ENCODE measurements at places on chromosomes 1 and 21. TPM values are rescaled to one million over a fixed set of nuclear protein-coding genes. Genes with fewer than 3 reads are reported as not detected.
A peak's percentile ranks its signal among the peaks of the same experiment; 100 is the strongest.

DNA sequence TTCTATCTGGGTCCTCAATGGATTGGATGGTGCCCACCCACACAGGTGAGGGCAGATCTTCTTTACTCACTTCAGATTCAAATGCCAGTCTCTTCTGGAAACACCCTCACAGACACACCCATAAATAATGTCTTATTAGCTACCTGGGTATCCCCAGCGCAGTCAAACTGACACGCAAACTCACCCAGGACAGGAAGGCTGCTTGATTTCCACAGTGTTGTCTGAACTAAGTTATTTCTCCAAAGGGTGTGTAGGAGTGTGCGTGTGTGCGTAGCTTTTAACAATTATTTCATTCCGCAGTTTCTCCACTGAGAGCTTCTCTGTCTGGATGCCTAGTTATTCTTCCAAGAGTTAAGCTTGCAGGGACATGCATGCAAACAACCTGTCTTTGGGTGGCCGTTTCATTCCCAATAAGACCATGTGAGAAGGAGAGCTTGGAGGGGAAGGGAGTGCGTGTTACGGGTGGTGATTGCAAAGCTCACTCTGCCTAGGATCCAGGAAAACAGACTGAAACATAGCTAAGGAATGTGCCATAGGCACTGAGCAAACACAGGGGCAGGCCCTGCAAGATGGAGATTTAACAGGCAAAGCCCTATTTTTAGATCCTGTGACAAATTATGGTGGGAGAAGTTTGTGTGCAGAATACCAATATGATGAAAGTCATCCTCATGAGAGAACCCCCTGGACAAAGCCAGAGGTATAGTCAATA is 269.7 kb downstream of the DYRK1A start:
- no peak for DNase-seq

TCP10L gene
- polyA plus RNA-seq: 0.64 TPM

NBPF20 gene
- polyA plus RNA-seq: 2.3 TPM

DNA sequence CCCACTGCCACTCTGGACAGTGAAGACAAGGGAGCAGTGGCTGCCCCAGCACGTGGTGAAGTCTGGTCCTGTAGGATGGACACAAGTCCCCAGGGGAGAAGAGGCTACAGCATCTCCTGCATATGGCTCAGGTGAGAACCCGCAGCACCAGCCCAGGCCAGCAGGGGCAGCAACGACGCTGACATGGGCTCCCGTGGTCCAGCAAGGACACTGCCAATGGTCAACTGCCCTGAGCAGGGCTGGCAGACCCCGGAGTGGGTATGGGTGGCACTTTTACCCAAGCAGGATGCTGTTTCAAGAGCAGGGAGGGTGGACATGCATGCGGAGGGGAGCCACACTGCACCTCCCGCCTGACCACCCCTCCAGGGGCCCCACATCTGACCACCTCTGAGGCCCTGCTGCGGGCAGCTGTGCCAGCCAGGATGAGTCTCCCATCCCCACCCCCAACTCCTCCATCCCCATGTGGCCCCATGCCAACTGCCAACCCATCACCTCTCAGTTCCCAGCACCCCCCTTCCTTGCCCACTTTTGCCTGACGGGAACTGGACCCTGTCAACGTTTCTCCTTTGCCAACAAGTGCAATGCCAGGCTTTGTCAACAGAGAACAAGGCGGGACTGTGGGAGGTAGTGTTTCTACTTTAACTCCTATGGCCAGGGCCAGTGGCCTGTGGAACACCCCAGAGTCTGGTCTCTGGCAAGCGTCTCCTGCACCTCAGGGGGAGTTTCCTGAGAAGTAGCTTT is 8.6 kb downstream of the MORN1 start:
- DNase-seq: no peak

DNA sequence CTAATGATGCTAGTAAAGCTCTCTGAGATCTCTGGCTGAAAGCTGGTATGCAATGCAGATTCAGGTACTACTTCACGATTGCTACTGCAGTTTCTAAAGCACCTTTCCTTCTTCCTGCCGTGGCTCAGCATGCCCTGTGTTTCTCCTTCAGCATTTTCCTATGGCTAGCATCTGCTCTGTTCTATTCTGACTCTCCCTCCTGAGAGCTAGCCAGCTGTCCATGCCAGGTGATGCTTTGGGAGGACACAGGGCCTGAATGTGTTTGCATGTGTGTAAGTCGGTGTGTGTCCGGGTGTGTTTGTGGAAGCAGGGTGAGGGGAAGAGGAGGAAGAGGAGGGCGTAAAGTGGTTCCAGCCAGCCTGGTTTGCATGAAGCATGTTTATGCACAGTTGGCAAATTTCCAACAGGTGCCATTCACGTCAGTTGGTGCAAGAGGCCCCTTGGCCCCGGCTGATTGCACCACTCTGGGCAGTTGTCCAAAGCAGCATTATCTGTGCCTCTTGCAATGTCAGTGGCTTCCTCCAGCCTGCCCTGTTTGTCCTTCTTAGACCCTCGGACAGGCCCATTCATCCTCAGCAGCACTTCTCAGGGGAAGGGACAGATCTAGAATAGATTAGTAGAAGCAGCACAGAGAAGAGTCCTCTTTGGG is 433.3 kb downstream of the DISC1 start:
- DNase-seq: no peak

DNA sequence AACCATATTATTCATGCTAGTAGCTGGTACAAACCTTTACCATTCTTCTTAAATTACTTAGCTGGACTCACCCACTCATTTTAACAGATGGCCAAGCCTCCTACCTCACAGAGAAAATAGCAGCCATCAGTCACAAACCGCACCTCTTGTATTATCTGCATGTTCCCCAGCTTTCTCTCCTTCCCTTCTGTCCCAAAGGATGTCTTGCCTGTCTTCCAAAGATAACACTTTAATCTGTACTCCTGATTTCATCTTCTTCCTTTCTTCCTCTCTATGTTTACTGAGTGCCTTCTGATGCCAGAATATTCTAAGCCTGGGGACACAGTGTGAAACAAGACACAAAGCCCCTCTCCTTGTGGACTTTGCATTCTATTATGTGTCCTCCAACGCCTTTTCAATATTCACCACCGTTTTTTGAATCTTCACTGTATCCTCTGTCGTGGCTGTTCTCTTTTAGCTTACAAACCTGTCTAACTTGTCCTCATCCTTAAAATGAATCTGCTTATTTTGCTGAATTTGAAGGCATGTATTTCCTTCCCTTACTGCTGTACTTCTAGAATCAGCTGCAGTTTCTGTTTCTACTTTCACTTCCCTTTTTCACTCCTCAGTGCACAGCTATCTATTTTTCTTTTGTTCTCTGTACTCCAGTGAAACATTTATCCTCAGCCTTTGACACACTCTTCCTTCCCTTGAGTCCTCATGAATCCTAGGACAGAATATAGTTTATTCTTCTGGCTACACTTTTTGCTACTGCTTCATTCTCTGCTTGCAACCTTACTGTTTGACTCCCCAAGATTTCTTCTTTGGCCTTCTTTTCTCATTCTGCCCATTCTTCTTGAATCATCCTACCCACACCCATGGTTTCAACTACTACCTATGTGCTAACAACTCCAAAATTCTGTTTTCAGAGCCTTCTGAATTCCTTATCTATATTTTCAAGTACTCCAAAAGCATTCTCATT is 216.9 kb upstream of the SAMSN1 start:
- no peak for DNase-seq

TUFT1 gene
- 6.8 TPM for polyA plus RNA-seq

DNA sequence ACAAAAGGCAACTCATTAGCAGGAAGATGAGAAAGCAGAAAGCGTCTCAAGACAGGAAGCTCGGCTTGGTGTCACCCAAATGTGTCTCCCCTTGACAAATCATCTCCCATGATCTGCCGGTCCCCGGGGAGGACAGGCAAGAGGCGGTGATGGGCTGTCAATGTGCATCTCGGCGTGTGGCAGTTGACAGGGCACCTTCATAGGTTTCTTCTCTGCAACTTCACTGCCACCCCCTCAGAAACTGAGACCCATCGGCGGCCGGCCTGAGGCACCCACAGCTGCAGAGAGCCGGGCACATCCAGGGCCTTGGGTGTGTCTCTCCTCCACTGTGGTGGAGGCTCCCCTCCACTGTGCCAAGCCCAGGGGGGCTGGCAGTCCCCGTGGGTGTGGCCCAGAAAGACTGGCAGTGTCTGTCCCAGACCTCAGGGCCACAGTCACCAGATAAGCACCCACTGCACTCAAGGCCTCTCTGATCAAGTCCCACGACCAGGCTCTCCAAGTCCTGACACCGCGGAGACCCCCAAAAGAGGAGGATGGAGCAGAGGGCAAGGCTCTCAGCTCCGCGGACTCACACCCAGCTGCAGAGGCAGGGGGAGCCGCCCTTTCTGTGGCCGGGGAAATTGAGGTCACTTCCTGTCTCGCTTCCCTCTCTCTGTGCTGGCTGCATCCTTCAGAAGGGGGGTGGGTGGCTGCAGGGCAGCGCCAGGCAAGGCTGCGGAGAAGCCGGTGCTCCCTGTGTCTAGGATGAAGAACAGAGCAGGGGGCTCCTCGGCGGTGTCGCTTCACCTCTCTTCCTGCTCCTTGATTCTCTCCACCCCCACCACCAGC is 39.6 kb upstream of the LBR start:
- no peak for DNase-seq

- DNase-seq: no peak
Measured at GRCh38 chr1:186819126-186819525, 9.6 kb upstream of the PLA2G4A start.

- no peak for DNase-seq
Measured at GRCh38 chr1:201739492-201740085, 89.4 kb upstream of the IPO9 start.

- no peak for DNase-seq
Measured at GRCh38 chr1:248755517-248755916, at the start of gene LYPD8. Gene LYPD8 (minus strand): TSS chr1:248755759. CDS start chr1:248751081, 4,678 bp downstream.

GRCh38 chr1:209823143-209824041 is 4.4 kb upstream of the UTP25 start:
- no peak for DNase-seq

TSPAN2 gene
- polyA plus RNA-seq: 10.1 TPM

DNA sequence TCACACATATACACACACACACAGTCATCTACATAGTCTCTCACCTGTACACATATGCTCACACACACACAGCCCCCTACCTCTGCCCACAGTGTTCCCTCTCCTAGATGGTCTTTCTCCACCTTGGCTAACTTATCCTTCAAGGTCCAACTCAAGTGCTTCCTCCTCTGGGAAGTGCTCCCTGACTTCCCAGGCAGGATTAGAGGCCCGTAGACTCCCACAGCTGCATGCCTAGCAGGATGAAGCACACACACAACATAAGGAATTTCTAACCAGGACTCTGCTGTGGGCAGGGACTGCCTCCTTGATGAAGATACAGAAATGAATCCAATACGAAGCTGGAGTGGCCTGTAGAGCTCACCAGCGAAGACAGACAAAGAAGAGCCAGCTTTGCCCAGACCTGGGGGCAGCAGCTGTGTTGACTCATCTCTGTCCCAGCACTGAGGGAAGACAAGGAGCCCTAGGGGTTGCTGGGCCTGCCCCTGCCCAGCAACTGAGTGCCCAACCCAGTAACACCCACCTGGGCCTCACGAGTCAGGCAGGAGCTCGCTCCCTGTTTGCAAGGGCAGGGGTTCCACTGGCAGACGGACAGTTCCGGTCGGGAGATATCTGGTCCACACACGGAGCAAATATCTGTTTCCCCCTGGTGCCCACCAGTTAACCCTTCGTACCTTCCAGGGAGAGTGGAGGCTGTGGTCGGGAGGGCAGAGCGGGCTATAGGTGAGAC is 100.8 kb downstream of the DMRTB1 start:
- DNase-seq: no peak

DNA sequence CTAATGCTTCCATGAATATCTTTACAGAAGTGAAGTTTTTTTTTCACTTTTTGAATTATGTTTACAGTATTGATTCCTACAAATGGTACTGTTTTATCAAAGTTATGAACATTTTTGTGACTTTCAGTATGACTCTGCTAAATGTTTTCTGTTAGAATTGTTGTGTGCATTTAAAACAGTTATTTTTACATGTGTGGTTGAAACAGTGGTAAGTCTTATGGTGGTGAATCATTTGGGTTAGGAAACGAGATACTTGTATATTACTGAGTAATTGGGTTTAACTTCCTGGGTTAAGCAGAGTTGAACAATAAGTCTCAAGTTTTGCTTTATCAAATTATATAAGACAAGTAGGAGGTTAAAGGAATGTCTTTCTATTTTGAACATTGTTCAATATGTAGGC is 66.8 kb downstream of the VPS13D start:
- no peak for DNase-seq

RAB7B gene
- polyA plus RNA-seq: 3.6 TPM

TNFRSF8 gene
- 0.19 TPM for polyA plus RNA-seq

CDA gene
- 0.97 TPM for polyA plus RNA-seq

- DNase-seq: peak; percentile 42
Measured at GRCh38 chr1:184118046-184118445, 66.5 kb downstream of the TSEN15 start.

- DNase-seq: no peak
Measured at GRCh38 chr21:45141507-45141906, 67.1 kb downstream of the ADARB1 start.

- no peak for DNase-seq
Measured at GRCh38 chr1:86394416-86394815, 1.7 kb downstream of the ODF2L start.

DNA sequence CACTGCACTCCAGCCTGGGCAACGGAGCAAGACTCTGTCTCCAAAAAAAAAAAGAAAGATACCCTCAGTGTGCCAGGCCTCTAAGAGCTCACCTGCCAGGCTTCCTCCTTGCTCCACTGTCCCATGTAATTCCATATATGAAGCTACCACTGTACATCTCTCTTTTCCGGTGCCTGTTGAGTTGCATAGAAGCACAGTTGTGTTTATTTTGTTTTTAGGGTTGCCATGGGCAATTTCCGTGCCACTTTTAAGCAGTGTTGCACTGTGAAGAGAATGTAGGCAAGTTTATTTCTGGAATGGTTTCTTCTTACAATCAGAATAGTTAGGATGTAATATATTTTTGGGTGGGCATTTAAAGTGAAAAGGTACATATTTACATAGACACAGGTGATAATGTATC is 23.3 kb downstream of the MR1 start:
- DNase-seq: no peak

SARS1 gene
- 159 TPM for polyA plus RNA-seq

DNA sequence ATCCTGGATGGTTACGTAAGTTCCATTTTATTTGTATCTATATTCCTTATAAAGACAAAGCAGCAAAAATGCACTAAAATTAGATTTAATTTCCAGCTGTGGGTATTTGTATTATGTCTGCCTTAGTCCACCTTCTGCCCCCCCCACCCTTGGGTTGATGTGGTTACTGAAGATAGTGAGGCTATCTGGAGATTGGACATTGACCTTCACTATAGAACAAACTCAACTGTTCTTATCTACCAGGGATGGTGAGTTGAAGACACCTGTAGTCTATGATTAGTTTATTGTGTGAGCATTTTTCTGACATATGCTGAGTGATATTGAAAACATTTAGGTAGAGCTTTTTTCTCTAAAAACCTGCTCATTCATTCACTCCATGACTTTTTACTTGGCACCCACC is 122.2 kb downstream of the NFIA start:
- no peak for DNase-seq

- no peak for DNase-seq
Measured at GRCh38 chr1:151881479-151881878, 27.8 kb downstream of the THEM4 start.

GPA33 gene
- polyA plus RNA-seq: 0.20 TPM

- DNase-seq: peak; percentile 51
Measured at GRCh38 chr1:34924759-34925555, 4.5 kb downstream of the DLGAP3 start.

GRCh38 chr1:167993720-167994119 is 56.8 kb upstream of the MPC2 start:
- no peak for DNase-seq

IL19 gene
- not detected for polyA plus RNA-seq

Measured in right lung (tissue), 10 donors.